ENCODE measurements at places on chromosomes 3 and 15. TPM values are rescaled to one million over a fixed set of nuclear protein-coding genes. Genes with fewer than 3 reads are reported as not detected.

- no peak for DNase-seq
Measured at GRCh38 chr15:74318376-74319137, 48.9 kb downstream of the CYP11A1 start.

- DNase-seq, result peak; percentile 89
Measured at GRCh38 chr3:52220380-52221026, 4.9 kb downstream of the TLR9 start.

LIPC gene
- 1.0 TPM for total RNA-seq

GRCh38 chr3:176969066-176969465 is 228.2 kb downstream of the TBL1XR1 start:
- DNase-seq, result no peak

DNA sequence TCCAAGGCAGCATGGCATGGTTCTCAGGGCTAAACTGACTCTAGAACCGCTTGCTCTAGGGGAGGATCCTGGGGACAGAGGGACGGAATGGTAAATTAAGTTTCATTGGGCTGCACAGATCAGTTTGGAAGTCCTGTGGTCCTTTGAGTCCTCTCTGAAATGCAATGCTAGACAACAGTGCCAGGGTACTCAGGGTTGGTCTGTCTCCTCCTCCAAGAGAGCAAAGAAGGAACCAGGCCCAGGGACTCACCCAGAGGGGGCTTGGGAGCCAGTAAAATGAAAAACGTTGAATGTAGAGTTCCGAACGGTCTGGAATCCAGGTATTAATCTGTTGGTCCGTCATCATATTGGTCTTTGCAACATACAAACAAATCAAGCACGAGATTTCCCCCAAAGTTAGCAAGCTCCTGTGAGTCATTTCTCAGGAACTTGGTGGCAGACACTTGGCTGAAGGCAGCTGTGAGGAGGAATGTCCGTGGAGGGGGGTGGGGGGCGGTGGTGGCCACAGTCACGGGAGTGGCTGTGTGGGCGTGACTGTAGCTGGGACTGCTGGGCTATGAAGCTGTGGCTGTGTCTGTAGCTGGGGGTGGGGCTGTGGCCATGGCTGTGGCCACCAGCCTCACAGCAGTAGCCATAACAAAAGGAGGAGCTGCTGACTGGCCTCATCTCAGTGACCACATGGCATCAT is 361.0 kb downstream of the SHQ1 start:
- DNase-seq, result peak; percentile 84

- DNase-seq, result no peak
Measured at GRCh38 chr3:119352034-119352609, 57.9 kb downstream of the ARHGAP31 start.

- DNase-seq, result no peak
Measured at GRCh38 chr3:133967992-133968892, 61.5 kb downstream of the SLCO2A1 start.

GRCh38 chr3:110021659-110022058 is 684.3 kb upstream of the DPPA4 start:
- DNase-seq, result no peak

GRCh38 chr3:181623924-181624694 is 87.6 kb upstream of the SOX2 start:
- no peak for DNase-seq

- DNase-seq, result no peak
Measured at GRCh38 chr3:11522953-11523571, 120.7 kb downstream of the VGLL4 start.

TUSC7 gene
- not detected for total RNA-seq

DNA sequence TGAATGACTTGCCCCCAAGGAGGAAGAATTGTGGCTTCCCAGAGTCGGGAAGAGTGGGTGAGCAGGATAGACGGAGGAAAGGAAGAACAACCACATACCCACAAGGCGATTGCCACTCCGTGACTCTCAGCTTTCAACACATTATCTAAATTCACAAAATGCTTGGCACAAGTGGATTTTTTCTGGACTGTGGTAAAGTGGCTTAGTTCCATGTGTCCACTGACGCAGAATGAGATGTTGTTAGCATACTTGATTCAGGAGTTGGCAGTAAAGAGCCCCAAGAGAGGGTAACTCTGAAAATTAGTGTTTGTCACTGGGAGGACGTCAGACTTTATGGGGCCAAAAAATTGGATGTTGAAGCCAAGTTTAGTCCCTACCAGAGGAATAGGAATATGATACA is 198.8 kb upstream of the CTNNB1 start:
- no peak for DNase-seq

- DNase-seq, result no peak
Measured at GRCh38 chr15:64776402-64776786, 1.0 kb upstream of the RBPMS2 start.

NR2E3 gene
- total RNA-seq, result not detected

GRCh38 chr3:34248352-34248751 is 449.9 kb downstream of the PDCD6IP start:
- no peak for DNase-seq

- DNase-seq, result no peak
Measured at GRCh38 chr3:126664591-126665214, 9.8 kb upstream of the TXNRD3 start.

GRCh38 chr3:49719214-49719884 is at the start of gene AMIGO3:
AMIGO3 (minus strand) TSS chr3:49719684; CDS start chr3:49719465, 219 bp downstream.
- peak; percentile 98 for DNase-seq

DNA sequence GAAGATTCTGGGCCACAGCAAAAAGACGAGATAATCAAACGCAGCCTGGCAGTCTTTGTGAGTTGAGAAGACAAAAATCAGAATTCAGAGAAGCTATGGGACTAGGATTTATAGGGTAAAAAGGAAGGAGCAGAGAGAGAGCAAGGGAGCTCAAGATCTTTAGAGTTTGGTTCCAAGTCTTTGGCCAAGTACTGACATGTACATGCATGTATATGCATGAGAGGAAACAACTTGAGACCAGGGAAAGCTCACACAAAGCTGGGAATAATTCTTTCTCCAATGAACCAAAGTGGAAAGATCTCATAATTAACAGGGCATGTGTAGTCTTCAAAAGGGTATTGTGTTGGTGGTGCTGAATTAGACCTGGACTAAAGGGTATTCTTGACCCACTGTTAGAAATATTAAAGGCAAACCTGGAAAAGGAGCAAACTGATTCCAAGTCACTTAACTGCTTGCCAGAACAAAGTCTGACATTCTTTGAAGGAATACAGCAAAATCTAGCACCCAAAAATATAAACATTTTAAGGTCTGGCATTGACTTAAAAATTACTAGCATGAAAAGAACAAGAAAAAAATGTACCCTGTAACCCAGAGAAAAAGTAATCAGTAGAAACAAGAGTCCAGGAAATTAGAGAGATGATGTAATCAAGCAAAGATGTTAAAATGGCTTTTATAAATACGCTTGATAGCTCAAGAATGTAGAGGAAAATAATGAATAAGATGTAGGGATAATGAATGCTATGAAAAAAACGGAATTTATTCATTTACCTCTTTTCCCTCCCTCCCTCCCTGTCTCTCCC is 226.0 kb upstream of the CGNL1 start:
- no peak for DNase-seq

ARHGAP11A gene
- total RNA-seq, result 4.9 TPM

GRCh38 chr3:17459470-17459993 is 282.9 kb downstream of the TBC1D5 start:
- no peak for DNase-seq

LEKR1 gene
- total RNA-seq, result 5.8 TPM

GRCh38 chr3:31729573-31729972 is 196.8 kb downstream of the STT3B start:
- no peak for DNase-seq

FBXW12 gene
- not detected for total RNA-seq

- no peak for DNase-seq
Measured at GRCh38 chr3:115381573-115381912, 234.5 kb upstream of the ZBTB20 start.

GRCh38 chr3:15654127-15654526 is 52.6 kb downstream of the BTD start:
- no peak for DNase-seq

ADAMTS9 gene
- total RNA-seq, result 11.7 TPM

DNA sequence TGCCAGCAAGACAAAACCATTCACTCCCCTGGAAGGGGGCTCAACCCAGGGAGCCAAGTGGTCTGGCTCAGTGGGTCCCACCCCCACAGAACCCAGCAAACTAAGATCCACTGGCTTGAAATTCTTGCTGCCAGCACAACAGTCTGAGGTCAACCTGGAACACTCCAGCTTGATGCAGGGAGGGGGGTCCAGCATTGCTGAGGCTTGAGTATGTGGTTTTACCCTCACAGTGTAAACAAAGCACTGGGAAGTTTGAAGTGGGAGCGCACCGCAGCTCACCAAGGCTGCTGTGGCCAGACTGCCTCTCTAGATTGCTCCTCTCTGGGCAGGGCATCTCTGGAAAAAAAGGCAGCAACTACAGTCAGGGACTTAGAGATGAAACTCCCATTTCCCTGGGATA is 81.7 kb downstream of the MSL2 start:
- peak; percentile 60 for DNase-seq

DNA sequence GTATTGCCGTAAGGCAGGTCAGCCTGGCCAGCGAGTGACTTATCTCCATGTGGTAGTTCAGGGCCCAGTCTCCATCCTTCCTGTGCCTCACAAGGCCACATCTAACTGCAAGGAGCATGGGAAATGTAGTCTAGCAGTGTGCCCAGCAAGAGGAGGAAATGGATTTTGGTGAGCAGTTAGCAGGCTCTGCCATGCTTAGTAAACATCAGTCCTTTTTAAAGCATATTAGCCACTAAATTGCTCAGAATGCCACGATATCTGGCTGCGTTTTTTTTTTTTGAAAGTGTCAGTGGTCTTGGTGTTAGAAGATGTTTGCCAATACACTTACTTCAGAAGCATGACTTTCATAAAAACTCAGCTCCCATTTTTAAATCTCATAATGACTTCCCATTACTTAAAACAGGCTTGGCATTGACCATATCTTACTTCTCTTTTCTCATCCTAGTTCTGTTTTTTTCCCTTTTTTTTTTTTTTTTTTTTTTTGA is 470.2 kb upstream of the TPRG1 start:
- peak; percentile 47 for DNase-seq

GRCh38 chr3:98730338-98730737 is 32.8 kb upstream of the ST3GAL6 start:
- peak; percentile 48 for DNase-seq

DNA sequence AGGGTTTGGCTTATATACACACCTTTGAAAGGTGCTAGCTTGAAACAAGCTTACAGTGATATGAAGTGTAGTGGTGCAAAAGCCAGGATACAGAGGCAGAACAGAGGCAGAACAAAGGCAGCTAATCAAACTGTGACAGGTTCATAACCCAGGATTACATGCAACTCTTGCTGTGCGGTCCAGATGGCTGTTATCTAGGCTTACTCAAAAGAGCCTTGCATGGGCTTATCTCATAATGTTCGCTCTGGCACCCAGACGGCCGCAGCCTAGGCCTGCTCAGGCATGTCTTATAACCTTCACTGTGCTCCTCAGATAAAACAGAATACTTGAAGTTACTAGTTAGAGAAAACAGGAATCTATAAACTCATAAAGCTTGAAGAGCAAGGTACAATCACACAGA is 22.8 kb upstream of the NOX5 start:
- no peak for DNase-seq
